ENCODE measurements at places on chromosomes 5 and 9.

DNA sequence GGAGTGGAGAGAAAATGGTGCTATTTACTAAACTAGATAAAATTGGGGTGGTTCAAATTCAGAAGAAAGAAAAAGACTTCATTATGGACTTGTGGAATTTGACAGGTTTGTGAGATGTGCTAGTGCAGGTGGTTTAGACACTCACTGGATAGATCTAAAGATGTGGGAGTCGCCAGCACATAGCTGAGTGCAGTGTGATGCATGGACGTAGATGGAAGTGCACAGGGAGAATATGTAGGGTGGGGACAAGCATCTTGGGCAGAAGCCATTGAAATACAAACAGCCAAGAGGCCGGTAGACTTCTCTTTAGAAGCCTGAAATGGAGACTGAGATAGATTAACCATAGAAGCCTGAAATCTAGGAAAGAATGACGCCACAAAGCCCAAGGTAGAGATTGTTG is 10.7 kb downstream of the HAPLN1 start:
- DNase-seq = no peak

DNA sequence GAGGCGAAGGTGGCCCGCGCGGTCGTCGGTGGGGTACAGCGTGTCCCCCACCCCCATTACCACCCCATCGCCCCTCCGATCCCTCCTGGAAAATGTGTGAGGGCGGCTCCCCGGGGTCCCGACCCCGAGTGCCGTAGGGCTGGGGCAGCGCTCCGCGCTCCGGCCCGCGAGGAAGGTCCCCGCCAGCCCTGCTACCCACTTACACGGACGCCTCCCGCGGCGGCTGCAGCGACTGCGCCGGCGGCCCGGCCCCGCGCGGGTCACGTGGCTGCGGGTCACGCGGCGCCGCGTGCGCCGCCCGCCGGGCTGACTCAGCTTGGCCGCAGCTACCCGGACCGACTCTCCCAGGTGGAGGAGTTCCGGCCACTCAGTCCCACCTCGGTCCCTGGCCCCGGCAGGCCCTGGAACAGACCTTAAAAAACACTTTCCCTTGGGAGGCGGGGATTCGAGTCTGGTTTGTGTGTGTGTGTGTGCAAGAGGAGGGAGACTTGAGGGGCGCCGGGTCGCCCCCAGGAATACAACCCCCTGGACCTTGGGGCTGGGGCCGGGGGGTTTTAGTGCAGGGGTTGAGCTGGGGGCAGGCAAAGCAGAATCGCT is at the start of gene GNPDA1:
GNPDA1 (minus strand) TSS at position 236 of the 597 bp plus-strand sequence. CDS start 992 bp downstream, outside the sequence.
- peak; percentile 85 for DNase-seq

DNA sequence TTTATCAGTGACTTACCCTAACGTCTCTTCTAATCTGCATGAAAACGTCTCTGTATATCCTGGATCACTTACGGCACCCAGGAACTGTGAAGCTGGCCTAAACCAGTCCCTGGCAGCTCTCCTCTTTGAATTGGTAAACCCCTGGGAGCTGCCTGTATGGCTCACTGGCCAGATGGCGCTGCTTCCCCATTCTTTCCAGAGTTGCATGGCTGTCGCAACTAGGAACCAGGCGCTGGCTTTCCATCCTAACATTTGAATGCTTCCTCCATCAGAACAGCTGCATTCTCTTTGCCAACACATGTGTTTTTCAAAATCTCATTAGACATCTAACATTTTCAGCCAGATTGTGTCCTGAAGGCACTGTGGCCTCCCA is 8.0 kb upstream of the PCA3 start:
- DNase-seq = no peak

DNA sequence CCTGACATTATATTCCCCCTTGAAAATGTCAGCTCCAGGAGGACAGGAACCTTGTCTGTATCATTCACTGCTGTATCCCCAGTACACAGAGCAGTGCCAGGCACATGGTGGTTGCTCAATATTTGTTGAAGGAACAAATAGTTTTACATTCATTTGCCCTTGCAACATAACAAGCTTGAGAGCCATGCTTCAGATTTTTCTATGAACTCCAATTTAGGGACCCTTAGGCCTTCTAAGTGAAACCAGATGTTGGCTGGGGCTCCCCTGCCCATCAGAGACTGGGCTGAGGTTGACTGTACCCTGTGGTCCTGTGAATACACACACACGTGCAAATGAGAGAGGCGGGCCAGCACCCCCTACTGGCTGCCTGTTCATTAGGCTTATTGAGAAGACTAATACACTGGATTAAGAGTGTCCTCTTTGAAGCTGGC is 214.9 kb upstream of the WWC1 start:
- no peak for DNase-seq

- no peak for DNase-seq
Measured at GRCh38 chr9:90107040-90107725, 502.4 kb downstream of the GADD45G start.

DNA sequence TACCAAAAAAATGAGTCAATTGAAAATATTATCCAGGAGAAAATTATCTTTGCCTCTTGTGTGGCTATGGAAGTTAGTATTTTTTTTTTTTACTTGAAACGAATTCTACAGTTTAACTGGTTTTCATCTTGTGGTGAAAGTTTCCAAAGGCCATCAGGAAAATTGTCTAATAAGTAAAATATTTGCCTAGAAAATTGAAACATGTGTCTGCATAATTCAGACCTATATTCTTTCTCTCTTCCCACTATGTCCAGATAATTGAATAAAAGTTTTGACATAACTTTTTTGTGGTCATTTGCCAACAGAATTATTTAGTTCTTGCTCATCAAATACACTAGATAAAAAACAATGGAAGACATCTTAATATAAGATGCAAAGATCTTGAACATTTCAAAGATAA is 321.5 kb upstream of the RPS23 start:
- no peak for DNase-seq

- DNase-seq = no peak
Measured at GRCh38 chr5:83764101-83764500, 43.4 kb upstream of the HAPLN1 start.

All from natural killer cell (primary cell).